ENCODE measurements at places on chromosomes 1 and 21. TPM values are rescaled to one million over a fixed set of nuclear protein-coding genes. Genes with fewer than 3 reads are reported as not detected.
A peak's percentile ranks its signal among the peaks of the same experiment; 100 is the strongest.

DNA sequence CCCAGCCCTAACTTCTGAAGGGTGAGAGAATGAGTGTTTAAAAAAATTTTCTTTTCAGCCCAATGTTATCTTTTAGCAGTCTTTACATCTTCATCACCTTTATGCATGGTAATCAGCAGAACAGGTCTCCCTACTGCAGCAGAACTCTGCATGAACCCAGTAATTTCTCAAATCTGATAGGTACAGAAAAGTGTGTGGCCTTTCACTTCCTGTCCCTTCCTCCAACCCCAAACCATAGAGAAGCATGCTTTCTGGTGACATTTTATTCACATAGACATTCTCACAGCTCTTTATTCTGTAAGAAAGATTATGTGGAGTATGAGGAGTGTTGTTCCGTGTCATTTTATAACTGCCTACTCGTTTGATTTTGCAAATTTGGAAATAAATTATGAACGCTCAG, 68.6 kb downstream of the RPAP2 start:
- peak; percentile 50 for DNase-seq

DNA sequence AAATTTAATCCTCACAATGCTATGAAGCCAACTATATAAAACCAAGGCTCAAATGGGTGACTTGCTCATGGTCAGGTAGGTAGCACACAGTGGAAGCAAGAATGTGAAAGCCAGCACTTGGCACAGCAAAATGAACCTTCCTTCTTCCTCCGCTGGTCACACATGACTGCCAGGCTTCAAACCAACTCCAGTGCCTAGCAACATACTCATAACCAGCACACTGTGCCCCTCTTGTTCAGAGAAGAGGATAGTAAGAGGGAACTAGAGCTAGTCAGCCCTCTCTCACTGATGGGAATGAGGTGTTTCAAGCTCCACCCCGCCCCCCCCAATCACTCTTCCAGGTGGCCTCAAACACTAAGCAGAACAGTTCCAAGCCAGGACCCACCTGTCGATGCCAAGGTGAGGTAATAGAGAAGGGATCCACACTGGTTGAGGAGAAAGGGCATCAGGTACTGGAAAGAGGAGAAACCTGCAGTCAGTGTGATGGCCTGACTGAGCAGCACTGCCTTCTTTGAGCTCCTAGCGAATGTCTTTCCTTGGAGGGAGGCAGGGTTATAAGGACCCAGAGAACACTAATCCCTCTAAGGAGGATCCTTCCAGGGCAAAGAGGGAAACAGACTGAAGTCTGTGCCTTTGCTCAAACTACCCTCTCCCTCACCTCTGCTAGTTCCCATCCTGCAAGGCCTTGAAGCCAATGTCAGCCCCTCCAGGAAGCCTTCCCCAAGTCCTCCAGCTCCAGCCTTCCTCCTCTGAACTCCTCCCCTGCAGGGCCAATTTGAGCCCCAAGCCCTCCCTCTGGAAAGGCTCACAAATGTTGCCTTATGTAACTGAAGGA, 1.2 kb downstream of the TMEM234 start:
- DNase-seq: no peak

- DNase-seq: no peak
These were observed 39.9 kb upstream of the HMGN1 start for GRCh38 chr21:39388811-39389155.

AQP10 gene
- not detected for total RNA-seq

- no peak for DNase-seq
These were observed 56.3 kb downstream of the GIPC2 start for GRCh38 chr1:78102082-78102481.

TDRD10 gene
- total RNA-seq: not detected

GRCh38 chr1:27934818-27935549, at the start of gene SMPDL3B:
SMPDL3B (plus strand) TSS chr1:27935000; CDS start chr1:27935184, 184 bp downstream.
- no peak for DNase-seq

DNA sequence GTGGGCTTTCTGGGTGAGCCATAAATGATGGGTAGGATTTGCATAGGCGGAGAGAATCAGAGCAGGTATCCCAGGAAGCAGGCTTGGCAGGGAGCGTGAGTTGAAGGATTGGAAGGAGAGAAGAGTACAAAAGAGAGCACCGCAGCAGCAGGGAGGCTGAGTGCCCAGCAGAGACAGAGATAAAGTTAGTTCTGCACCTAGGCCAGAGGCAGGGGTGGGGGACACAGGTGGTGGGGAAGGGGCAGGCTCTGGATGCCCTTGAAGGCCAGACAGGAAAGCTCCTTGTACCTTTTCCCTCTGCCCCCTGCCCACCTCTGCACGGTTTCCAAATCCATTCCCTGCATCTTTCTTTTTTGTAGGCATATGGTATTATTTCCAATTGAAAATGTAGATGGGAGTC, 33.0 kb upstream of the TRABD2B start:
- DNase-seq: no peak

CCNL2 gene
- 110 TPM for total RNA-seq

DNA sequence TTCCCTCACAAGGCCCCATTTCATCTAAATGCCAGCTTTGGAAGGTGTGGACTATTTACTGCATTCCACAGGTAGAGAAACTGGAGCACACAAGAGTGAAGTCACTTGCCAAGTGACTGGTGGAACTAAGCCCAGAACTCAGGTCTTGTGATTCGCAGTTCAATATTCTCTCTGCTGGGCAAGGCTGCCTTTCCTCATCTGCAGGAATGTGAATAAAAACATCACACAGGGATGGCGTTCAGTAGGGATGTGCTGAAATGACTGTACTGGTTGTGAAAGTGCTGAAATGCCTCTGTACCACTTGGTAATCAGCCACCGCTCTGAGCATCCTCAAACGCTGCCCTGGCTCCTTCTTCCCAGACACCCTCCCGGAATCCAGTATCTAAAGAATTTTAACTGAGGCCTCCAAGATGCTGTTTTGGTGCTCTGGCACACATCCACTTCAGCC, 145.6 kb downstream of the HIVEP3 start:
- DNase-seq: no peak

MPZ gene
- total RNA-seq: 3.4 TPM

- no peak for DNase-seq
These were observed 3.1 kb downstream of the KANK4 start for GRCh38 chr1:62316135-62316534.

- DNase-seq: peak; percentile 31
These were observed 1.1 kb downstream of the SERTAD4 start for GRCh38 chr1:210233495-210234328.

RHD gene
- 0.10 TPM for total RNA-seq

ATP5PF gene
- total RNA-seq: 148 TPM

FAM151A gene
- not detected for total RNA-seq

UQCRHL gene
- total RNA-seq: 2.4 TPM

CFH gene
- total RNA-seq: 1.4 TPM

DNA sequence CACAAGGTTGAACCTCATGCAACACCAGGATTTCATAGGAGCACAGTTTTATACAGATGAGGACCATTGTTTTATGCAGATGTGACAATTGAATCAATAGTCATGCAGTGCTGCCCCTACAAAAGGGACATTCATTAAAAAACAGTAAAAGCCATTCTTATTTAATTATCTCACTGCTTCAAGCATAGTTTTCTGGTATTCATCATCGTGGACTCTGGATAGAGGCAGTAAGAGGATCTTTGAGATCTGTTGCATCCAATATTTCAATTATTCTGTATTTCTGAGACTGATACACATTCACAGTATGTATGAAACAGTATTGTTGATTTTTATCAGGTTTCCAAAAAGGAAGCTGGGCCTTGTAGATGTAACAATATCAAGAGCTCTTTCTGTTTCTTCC, 237.6 kb downstream of the RYR2 start:
- DNase-seq: no peak

GNG4 gene
- total RNA-seq: not detected

- no peak for DNase-seq
These were observed 185.4 kb downstream of the OMA1 start for GRCh38 chr1:58361134-58361533.

GRCh38 chr21:23445307-23445706, 2162.0 kb downstream of the MRPL39 start:
- no peak for DNase-seq

ADAMTS4 gene
- 2.1 TPM for total RNA-seq

LCE2A gene
- total RNA-seq: not detected

RPTN gene
- not detected for total RNA-seq

GRCh38 chr1:113895098-113895497, 7.7 kb upstream of the BCL2L15 start:
- no peak for DNase-seq

DNA sequence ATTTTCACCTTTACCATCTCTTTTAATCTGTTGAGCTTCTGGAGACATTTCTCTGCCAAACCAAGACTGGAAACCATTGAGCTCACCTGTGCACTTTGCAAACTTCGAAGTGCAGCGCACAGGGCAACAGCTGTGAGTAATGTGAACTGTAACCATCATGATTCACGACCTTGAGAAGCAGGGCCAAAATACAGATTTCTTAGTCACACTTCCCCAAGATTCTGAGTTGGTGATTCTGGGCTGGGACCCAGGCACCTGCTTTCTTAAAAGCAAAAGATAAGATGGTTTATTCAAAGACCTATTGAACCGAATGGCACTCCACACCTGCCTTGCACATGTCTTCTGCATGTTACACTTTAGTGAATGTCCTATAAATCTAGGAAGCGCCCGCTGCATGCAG, 10.2 kb downstream of the AGTRAP start:
- no peak for DNase-seq

DNA sequence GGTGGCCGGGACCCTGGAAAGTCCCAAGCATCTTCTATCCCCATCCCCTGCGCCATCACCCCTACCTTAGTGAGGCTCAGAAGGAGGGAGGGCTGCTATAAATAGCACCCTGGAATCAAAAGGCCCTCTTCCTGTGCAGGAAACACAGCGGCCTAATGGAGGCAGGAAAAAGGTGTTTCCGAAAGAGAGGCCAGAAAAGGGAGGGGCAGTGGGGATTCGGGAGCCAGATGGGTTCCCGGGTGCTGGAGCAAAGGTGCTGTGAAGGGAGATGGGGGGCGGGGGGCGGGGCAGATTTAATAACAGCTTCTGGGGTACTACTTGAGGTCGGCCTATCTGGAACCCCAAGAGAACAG, 16.6 kb downstream of the NAV1 start:
- no peak for DNase-seq

DNA sequence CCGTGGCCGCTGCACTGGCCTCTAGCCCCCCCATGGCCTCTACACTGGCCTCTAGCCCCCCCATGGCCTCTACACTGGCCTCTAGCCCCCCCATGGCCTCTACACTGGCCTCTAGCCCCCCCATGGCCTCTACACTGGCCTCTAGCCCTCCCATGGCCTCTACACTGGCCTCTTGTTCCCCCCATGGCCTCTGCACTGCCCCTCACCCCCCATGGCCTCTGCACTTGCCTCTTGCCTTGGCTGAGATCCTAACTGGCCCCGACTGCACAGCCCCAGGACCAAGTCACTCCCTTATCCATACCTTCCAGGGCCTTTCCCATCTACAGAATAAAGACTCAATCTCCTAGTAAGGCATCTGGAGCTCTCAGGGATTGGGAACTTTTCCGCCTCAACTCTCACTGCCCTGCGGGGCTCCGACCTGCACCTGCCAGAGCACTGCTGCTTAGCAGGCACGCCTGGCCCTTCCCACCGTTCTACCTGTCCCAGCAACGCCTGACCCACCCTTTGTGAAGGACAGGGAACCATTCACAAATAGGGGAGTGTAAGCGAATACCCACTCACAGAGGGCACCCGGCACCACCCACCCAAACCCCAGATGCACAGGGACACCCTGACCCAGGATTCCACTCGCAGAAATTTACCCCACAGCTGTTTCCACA, 38.8 kb downstream of the ACOT7 start:
- DNase-seq: no peak

Data from activated CD8-positive, alpha-beta T cell treated with anti-CD3 and anti-CD28 coated beads, Interleukin-2, amount 10 ng/mL, durations not matched to agents 7 days and 5 days (primary cell).